Right cardiac atrium (tissue), 5 donors: ENCODE measurements at places on chromosomes 1 and 21. TPM values are rescaled to one million over a fixed set of nuclear protein-coding genes. Genes with fewer than 3 reads are reported as not detected.

GRCh38 chr1:209617755-209618154 is 34.2 kb downstream of the CAMK1G start:
- no peak for DNase-seq

- DNase-seq: no peak
These were observed 84.2 kb downstream of the SPATA46 start for GRCh38 chr1:162292422-162292849.

- DNase-seq: no peak
These were observed 163.2 kb downstream of the LRRC40 start for GRCh38 chr1:70042090-70042731.

- DNase-seq: peak; percentile 80
These were observed 3.6 kb upstream of the FOXD2 start for GRCh38 chr1:47434051-47434842.

DNA sequence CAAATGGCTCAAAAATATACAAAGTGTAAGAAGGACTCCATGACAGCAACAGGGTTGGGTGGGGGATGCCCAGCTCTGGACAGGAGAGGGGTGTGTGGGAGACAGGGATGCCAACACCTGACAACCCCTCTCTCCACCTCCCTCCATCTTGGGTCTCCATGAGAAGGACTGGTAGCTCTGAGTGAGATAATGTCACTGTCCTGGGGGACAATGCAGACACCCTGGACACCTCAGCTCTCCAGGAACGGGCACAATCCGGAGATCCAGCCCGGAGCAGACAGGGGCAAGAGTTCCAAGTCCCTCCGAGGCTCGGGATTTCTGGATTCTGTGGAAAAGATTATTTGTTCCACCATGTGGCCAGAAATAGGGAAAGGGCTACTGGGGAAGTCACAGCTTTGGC is 122.5 kb downstream of the GLIS1 start:
- DNase-seq: no peak

The CD84 gene
- total RNA-seq: 5.2 TPM

DNA sequence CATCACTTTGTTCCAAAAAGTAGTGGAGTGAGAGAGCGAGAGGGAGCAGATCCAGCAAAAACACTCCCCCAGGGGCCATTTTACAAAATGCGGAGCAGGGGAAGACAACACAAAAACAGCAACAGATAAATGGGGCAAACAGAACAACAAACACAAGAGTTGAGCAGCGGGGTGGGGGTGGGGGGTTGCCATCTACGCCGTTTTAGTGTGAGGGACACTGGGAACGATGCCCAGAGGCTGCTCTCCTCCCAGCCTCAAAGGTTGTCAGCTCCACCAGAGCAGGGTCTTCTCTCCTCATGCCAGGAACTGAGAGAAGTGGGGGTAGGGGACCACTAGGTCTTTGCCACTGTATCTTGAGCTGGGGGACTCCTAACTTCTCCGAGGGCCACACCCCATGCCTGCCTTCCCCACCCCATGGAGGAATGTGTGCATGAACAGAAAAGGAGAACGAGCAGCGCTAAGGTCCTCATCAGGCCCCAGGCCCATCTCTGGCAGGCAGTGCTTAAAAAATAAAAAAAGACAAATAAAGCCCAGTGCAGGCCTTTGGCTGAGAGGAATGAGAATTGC is 1.3 kb upstream of the PBXIP1 start:
- peak; percentile 43 for DNase-seq

GRCh38 chr1:21594935-21595897 is 73.9 kb downstream of the RAP1GAP start:
- peak; percentile 85 for DNase-seq
